Cerebellar cortex (tissue), 1 donor: ENCODE measurements at places on chromosomes 12 and 14.
A peak's percentile ranks its signal among the peaks of the same experiment; 100 is the strongest.

DNA sequence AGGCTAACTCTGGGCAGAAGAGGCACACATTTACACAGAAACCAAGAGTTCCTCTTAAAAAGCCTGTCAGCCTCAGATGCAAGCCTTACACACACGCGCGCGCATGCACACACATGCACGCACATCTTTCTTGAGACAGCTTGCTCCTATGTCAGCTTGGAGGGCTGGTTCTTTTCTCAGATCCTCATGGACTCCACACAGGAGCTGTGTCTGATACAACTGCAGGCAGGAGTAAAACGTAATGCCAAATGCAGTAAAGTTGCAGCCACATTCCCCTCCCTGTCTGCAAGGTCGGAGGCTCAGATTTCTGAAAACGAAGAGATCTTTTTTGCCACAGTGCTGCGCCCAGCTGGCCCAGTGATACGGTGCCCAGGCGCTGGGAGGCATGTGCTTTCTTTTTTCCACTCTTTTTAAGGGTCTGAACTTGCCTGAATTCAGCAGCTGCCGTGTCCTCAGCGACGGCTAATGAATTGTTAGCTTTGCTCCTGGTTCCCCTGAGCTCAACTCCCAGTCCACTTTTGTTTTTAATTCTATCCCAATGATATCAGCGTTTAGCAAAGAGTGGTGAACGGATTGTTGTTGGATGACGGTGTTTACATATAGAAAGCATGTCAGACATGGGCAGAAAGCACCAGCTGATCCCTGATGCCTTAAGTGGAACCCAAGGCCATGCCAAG, 72.9 kb upstream of the FOXN3 start:
- DNase-seq = peak; percentile 81

DNA sequence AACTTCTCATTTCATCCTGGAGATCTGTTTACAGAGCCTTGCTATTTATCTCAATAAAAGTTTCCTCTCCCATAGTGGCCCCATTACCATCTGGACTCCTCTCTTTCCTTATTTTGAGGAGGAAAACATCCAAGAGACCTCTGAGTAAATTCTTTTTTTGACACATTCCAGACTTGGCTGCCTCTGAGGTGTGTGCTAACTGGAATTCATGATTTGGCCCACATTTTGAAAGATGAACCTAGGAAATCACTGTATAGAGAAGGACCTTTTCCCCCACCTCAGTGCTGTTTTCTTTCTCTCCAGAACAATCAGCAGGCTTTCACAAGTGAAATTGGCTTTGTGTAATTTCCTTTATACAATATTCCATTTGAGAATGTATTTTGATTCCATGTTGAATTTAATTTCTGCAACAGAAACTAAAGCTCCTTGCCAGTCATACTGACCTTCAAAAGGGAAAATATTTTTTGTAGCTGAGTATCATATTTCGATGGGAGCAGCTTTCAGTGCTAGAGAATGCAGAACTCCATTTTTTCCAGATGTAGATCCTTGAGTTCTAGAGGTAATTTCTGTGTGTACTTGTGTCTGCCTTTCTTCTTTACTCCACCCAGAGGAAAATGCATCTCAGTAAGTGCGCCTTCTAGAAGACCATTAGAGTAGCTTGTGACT, 244.9 kb upstream of the RGS6 start:
- no peak for DNase-seq

- DNase-seq = peak; percentile 47
These were observed 34.5 kb downstream of the SCARB1 start for GRCh38 chr12:124829008-124829707.

GRCh38 chr12:105289114-105289904, 41.2 kb upstream of the C12orf75 start:
- no peak for DNase-seq

DNA sequence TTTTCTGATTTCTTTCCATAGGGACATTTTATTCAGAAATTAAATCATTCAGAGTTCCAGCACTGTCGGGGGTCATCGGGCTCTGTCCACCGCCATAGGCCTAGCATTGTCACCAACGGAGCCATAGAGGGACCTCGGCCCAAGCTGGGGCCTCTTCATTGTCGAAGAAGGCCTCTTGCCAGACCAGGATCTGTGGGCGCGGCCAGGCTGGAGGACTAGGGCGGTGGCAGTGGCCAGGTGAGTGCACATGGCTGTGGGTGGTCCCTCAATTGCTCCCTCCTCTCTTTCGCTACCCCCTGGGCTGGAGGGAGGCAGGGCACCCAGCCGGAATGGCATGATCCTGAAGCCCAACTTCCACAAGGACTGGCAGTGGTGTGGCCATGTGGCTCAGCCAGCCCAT, 10.6 kb upstream of the SPSB2 start:
- DNase-seq = no peak

DNA sequence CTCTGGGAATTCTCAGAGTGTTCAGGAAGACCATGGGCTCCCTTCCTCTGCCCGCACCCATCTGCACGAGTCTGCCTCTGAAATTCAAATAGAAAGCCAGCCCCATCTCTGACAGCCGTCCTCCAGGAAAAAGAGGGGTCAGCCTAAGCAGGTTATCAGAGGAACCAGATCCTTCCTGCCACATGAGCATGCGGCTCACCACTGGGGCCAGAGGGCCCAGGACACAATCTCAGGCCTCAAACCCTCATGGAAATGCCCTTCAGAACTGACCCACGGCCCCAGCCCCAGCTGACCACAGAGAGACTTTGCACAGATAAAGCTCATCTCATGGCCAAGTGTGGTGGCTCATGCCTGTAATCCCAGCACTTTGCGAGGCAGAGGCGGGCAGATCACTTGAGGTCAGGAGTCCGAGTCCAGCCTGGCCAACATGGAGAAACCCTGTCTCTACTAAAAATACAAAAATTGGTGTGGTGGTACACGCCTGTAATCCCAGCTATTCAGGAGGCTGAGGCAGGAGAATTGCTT, 23.2 kb downstream of the PXN start:
- no peak for DNase-seq

DNA sequence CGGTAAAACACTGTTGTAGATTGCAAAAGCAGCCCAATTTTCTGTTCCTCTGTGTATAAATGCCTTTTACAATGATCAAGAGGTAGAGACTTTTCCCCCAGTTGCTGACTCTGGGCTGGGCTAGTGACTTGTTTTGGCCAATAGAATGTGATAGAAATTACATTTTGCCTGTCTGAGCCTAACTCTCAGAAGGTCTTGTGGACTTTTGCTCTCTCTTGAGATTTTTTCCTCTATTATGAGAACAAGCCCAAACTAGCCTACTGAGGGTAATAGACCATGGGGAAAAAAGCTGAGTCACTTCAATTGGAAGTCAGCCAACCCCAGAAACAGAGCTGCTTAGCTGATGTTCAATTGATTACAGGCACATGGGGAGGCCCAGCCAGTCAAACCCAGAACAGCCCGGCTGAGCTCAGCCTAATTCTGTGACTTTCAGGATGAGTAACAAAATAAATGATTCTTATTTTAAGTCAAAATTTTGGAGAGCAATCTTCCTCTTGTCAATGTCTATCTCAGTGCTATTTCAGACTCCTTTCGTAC, 61.4 kb downstream of the MYF5 start:
- no peak for DNase-seq
